CD8-positive, alpha-beta memory T cell (primary cell): ENCODE measurements at places on chromosomes 1 and 21. TPM values are rescaled to one million over a fixed set of nuclear protein-coding genes. Genes with fewer than 3 reads are reported as not detected.

GRCh38 chr1:35646043-35646442 lies 4.7 kb upstream of the PSMB2 start:
- no peak for DNase-seq

- no peak for DNase-seq
Observed at GRCh38 chr1:222616525-222616924, 1.4 kb upstream of the MIA3 start.

DNA sequence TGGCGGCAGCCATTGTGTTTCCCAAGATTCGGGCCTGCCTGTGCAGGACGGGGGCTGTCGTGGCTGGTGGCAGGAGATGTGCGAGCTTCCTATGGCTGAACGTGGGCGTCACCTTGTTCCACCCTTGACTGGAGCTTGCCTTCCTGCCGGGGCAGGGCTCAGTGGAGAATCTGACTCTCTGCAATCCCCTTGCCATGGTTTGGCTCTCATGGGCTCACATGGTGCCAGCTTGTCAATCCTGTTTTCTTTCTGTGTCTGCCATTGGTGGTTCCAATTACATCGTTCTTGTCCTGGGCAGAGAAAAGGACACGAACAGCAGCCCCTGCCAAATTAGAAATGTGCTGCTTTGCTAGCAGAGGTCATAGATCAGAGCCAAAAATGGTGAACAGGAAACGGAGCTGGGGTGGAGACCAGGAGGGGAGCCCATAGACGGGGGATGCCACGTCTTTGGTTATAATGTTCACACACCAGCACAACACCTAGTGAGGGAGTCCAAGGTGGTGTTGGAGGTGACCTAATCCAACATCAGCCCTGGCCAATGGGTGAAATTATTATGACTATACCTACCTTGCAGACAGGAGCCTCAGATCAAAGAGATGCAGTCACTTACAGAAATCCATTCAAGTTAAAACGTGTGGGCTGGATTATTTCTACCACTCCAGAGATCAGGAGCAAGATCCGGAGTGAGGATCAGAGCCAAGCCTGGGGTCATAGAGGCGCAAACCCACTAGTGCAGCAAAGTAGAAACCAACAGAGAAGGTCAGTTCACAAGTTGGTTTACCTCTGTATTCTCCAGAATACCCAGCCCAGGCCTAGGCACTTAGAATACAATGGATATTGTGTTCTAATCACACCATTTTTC lies 253.1 kb downstream of the SIPA1L2 start:
- DNase-seq, result no peak

- no peak for DNase-seq
Observed at GRCh38 chr1:228900099-228900885, 165.0 kb downstream of the RHOU start.

DNA sequence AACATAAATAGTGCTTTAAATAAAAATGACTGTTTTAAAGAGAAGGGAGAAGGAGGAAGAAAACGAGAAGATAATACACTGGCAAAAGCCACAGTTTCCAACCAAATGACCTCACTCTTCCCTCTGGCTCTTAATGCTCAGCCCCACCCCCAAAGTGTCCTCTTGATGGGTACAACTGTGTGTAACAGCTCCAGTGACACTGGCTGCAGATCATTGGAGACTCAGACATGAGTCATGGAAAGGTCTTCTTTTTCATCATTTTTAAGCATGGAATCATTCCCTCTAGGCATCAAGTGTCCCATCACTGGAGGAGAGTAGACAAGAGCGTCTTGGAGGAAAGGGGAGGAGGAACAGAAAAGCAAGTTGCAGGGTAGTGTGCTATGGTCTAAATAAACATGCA lies 333.0 kb downstream of the PAPPA2 start:
- DNase-seq, result no peak

- DNase-seq, result peak; percentile 43
Observed at GRCh38 chr1:185559684-185560331, 174.4 kb upstream of the HMCN1 start.

DNA sequence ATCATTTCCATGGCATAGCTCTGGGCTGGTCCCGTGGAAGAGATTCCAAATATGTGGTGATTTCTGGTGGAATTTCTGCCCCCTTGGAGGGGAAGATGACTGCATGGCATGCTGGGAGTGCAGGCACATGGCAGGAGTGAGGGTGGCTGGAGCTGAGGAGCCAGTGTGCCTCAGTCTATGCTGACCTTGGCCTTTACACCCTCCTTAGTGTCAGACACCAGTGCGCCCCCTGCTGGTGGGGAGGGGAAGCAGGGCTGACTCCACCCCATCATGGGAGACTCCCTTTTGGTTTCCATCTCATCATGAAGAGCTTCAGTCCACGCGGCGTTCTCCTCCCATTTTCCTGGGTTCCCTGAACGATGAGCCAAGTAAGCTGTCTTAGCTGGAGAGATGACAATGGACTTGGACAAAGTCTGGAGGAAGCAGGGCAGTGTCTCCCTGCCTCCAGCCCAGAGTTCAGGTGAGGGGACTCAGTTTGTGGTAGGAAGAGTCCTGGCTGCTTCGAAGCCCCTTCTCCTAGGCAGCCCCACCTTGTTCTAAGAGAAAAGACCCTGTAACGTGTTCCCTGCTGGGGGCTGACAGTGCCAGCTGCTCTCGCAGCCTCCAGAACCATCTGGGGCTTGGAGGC lies 10.3 kb downstream of the ALX3 start:
- DNase-seq, result peak; percentile 49

- no peak for DNase-seq
Observed at GRCh38 chr1:53481456-53481855, 22.3 kb downstream of the DMRTB1 start.

DNA sequence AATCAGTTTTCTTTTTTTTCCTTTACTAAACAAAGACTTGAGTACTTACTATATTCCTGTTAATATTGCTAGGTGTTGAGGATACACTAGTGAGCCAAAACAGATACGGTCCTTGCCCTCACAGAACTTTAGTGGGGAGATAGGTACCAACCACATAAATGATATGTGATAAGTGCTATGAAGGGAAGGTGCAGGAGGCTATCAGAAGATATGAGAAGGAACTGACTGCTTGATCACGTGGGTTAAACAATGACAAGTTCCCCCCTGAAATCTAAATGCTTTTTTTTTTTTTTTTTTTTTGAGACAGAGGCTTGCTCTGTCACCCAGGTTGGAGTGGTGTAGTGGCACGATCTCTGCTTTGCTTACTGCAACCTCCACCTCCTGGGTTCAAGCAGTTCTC lies 25.0 kb downstream of the RBM15 start:
- no peak for DNase-seq

GRCh38 chr1:1432274-1432950 lies 3.1 kb upstream of the VWA1 start:
- no peak for DNase-seq

DNA sequence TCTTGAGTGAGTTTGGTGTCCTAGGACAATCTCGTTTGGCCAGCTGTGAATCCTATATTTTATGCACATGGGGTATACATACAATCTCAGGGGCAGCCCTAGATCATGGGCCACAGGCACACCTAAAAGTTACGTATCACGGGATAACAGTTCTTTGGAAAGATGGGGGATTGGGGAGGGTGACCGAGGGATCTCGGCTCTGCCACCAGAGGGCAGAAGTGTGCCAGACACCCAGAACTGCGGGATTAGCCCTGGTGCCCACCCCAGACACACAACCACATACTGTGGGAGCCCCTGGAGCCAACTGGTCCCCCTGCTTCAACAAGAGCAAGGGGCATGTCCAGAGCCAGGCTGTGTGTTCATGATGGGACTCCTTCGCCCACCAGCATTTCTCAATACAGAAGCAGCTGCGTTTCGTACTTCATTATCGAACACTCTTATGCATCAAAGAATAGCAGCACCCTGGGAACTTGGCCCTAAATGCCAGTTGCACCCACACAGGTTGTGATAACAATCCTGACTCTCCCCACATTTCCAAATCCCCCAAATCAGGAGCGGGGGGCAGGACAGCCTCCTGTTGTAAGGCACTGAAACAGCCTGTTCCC lies 37.4 kb downstream of the TMCO4 start:
- no peak for DNase-seq

DNA sequence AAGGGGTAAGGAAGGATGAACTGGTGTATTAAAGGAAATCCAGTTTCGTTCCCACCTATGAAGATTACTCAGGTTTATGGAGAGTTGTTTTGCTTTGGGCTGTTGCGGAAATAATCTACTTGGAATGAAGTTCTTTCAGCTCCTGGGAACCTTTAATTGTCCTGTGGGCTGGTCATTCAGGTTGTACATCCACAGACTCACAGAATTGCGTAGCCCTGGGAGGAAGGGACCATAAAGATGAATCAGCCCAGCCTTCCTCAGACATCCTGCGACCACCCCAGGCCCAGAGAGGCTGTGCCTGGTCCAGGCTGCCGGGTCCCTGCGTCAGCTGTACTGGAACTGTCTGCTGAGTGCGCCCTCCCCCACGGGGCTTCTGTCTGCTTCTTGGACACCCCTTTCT lies 72.7 kb downstream of the GALNT2 start:
- DNase-seq, result no peak

DNA sequence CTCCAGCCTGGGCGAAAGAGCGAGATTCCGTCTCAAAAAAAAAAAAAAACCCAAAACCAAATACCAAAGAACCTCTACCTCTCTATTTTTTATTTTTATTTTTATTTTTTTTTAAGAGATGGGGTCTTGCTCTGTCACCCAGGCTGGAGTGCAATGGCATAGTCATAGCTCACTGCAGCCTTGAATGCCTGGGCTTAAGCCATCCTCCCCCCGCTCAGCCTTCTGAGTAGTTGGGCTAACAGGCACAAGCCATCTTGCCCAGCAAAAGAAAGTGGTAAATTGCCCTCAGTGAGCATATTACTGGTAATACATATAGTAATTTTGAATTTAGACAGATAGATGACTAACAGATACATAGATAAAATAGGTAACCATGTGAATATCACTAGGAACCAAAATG lies 77.4 kb downstream of the ASH1L start:
- no peak for DNase-seq

- no peak for DNase-seq
Observed at GRCh38 chr21:45132841-45133573, 58.6 kb downstream of the ADARB1 start.

DNA sequence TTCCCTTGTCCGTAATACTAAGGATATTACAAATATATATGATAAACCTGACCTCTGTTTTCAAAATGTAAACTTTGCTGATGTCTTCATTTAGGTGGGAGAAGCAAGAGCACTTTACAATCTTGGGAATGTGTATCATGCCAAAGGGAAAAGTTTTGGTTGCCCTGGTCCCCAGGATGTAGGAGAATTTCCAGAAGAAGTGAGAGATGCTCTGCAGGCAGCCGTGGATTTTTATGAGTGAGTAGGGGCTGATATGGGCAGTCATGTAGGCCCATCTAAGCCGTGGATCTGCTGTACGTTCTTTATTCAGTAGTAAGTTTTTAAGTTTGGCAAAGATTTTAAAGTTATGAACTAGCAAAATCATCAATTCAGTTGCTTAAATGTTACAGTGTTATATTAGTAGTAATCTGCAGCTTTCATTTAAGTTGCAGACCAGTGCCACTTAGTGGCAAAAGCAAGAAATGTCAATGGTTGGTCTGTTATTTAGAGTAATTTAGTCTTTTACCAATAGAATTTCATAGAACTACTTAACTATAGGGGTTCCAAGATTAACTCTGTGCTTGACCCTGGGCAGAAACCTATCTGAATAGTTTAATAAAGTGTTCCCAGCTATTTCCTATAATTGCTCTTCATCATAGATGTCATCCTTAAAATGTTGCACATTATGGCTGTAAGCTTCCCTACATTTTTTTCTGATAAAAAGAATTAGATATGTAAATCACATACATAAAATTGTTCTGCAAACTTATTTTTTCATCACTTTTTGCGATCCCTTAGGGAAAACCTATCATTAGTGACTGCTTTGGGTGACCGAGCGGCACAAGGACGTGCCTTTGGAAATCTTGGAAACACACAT lies 21.3 kb downstream of the GPSM2 start:
- no peak for DNase-seq

GRCh38 chr1:230828421-230828820 lies 39.9 kb downstream of the C1orf198 start:
- DNase-seq, result no peak

TRIM45 gene
- total RNA-seq, result 0.84 TPM

UTS2 gene
- not detected for total RNA-seq

KRTAP19-2 gene
- total RNA-seq, result not detected

SLC22A15 gene
- 0.68 TPM for total RNA-seq
